HCT116 (cell line): ENCODE measurements at places on chromosomes 7 and 10.
A peak's percentile ranks its signal among the peaks of the same experiment; 100 is the strongest.

GRCh38 chr10:71838264-71839211 lies 12.5 kb downstream of the PSAP start:
- H3K36me3 ChIP-seq, result no peaks in the 10 kb centered on the region
- no peaks in the 10 kb centered on the region for H3K27me3 ChIP-seq
- no peak overlapping the region for H3K4me3 ChIP-seq
- H3K4me1 ChIP-seq, result peaks cover 18% of the 10 kb centered on the region

DNA sequence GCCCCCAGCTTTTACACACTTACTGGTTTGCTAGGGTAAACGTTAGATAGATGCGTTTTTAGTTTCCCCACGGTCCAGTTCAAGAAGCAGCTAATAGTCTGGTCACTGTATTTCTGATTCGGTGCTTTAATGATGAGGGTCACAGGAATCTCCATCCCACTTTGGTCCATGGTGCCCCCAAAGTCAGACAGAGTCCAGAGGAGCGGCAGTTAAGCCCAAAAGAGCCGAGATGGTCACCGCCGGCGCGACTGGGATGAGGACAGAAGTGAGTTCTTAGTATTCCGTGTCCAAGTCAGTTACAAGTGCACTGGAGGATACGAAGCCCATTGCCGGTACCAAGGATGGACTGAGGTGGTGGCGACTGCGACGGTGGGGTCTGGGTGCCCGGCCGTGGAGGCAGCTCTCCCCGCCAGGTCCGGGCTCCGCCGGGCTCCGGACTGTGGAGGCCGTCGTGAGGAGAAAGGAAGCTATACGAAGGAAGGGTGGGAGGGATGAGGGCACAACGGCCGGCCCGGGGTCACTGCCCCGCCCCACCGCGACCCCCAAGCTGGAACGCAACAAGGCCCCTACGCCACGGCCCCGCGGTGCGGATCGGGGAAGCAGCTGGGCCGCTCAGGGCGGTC lies 663 bp downstream of the HERPUD2 start:
- H3K4me3 ChIP-seq, result peak overlapping the region; percentile 86
- no peaks in the 10 kb centered on the region for H3K27me3 ChIP-seq
- H3K36me3 ChIP-seq, result no peaks in the 10 kb centered on the region
- peak overlapping the region; percentile 80 for H3K27ac ChIP-seq
- no peak for DNase-seq

- no peaks in the 10 kb centered on the region for H3K27me3 ChIP-seq
- no peaks in the 10 kb centered on the region for H3K36me3 ChIP-seq
- H3K4me3 ChIP-seq, result peak overlapping the region; percentile 81
- H3K27ac ChIP-seq, result peak overlapping the region; percentile 88
- peaks cover 51% of the 10 kb centered on the region for H3K4me1 ChIP-seq
These were observed 1.3 kb downstream of the LDB1 start for GRCh38 chr10:102118867-102119266.

DNA sequence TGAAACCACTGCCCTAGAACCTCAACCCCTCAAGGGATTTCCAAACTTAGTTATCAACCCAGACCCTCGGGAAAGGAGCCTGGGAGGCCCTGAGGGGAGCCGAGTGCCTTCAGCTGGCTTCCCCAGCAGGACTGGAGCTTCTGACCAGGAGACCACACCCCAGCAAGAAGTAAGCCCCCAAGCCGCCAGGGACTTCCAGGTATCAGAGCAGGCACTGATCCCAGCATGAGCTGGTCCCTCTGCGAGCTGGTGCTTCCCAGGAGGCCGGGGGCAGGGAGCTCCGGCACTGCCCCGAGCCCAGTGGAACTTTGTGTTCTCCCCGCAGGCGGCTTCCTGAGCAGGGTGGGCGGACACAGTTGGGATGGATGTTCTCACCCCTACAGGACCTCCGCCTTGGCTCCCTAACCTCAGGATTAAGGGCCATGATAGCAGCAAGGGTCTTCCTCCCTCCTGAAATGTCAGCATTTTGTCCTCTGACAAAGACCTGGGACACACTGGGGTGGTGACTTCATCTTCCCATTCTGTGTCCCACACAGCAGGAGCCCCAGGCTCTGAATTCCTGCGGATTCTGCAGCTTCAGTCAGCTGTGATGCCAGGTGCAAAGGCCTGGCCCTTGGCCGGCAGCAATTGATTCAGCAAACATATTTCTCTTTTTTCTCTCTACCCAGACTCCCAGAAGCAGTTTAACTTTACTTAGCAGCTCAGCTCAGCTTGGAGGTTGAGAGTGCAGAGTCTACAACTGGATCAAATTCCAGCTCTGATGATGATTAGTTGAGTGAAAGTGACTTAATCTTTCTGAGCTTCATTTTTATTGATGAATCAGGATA lies 11.6 kb downstream of the ATP6V0E2 start:
- no peaks in the 10 kb centered on the region for H3K36me3 ChIP-seq
- peaks cover 3% of the 10 kb centered on the region; the same call in 1 of the 2 replicates for H3K4me1 ChIP-seq
- no peak for DNase-seq
- H3K27me3 ChIP-seq, result no peaks in the 10 kb centered on the region
- no peak overlapping the region for H3K27ac ChIP-seq

GRCh38 chr10:128220021-128220420 lies 93.8 kb upstream of the MKI67 start:
- 0 out of 2 replicates have a peak, but pooled peaks cover 10% of the 10 kb centered on the region for H3K27me3 ChIP-seq
- no peak overlapping the region for H3K4me3 ChIP-seq
- no peak overlapping the region for H3K27ac ChIP-seq
- H3K4me1 ChIP-seq, result no peaks in the 10 kb centered on the region
- H3K36me3 ChIP-seq, result no peaks in the 10 kb centered on the region
- DNase-seq, result no peak
